ENCODE measurements at places on chromosomes 6 and 20. TPM values are rescaled to one million over a fixed set of nuclear protein-coding genes. Genes with fewer than 3 reads are reported as not detected.

DNA sequence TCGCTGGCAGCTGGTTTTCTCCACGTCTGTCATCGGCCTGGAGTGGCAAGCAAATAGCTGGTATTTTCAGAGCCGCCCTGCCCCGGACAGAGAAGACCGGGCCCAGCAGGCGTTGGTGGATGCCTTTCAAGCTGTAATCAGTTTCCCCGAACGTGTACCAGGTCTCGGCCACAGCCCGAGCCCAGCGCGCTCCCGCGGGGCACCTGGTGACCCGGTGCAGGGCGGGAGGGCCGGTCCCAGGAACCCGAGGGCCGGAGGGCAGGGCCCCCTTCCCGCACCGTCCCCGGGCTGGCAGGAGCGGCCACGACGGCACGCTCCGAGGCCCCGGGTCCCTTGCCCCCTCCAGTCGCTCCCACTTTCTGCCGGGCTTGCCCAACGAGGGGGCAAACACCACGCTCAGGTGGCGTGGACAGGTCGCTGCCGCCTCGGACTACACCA is 348 bp upstream of the PYGB start:
- peaks cover 29% of the 10 kb centered on the region for H3K4me1 ChIP-seq
- H3K27ac ChIP-seq, result peak overlapping the region; percentile 95
- no peaks in the 10 kb centered on the region for H3K27me3 ChIP-seq
- no peak for DNase-seq
- H3K4me3 ChIP-seq, result peak overlapping the region; percentile 94

DNA sequence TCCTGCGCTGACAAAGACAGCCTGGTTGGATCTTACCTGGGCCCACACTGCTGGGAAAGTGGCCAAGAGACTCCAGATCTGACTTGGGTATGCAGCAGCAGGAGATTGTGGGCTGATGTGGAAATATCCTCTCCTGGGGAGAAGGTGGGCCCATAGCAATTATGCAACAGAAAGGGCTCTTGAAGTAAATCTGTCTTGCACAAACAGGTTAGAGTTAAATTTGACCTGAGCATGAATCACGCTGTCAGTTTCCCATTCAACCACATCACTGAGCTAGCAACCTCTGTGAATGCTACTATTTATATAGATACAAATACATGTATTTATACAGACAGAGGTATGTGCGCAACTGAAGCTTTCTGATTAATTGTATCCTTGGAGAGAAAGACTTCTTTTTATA is 28.3 kb upstream of the PDYN start:
- DNase-seq, result no peak
- H3K27me3 ChIP-seq, result no peaks in the 10 kb centered on the region
- H3K36me3 ChIP-seq, result no peaks in the 10 kb centered on the region
- H3K4me3 ChIP-seq, result no peak overlapping the region
- H3K27ac ChIP-seq, result no peak overlapping the region

Gene BPIFB1
- 0.38 TPM for total RNA-seq

Gene NRSN1
- total RNA-seq, result not detected

DNA sequence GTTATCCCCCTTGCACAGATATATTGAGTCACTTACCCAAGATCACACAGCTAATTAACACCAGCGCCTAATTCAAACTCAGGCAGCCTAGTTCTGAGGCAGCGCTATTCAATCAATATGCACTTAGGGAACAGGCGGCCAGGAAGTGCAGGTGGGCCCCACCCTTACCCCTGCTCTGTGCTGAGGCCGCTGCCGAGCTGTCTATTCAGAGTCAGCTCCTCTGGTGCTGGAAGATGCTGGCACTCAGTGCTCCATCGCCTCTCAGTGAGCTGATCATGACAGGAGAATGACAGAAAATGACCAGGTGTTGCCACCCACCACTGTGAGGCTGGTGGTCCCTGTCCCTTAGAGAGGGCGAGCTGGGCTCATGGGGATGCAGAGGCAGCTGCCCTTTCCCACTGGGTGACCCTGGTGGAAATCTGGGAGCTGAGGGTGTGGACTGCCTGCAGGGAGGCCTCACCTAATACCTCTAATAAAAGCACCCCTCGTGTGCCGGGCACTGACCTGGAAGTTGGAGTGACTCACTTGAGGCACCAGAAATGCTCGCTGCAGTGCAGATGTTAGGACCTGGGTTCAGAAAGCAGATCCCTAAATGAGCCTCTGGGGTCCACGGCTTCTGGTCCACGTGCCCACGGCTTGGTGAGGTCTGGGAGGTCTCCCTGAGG is 42.5 kb upstream of the CD93 start:
- no peaks in the 10 kb centered on the region for H3K36me3 ChIP-seq
- no peak overlapping the region for H3K4me3 ChIP-seq
- H3K27ac ChIP-seq, result no peak overlapping the region
